Stimulated activated CD8-positive, alpha-beta memory T cell treated with anti-CD3 and anti-CD28 coated beads, Interleukin-12 subunit alpha, Interleukin-12 subunit beta, amount 100 ng/mL, for 4 hours (primary cell): ENCODE measurements at places on chromosomes 16 and 17.

DNA sequence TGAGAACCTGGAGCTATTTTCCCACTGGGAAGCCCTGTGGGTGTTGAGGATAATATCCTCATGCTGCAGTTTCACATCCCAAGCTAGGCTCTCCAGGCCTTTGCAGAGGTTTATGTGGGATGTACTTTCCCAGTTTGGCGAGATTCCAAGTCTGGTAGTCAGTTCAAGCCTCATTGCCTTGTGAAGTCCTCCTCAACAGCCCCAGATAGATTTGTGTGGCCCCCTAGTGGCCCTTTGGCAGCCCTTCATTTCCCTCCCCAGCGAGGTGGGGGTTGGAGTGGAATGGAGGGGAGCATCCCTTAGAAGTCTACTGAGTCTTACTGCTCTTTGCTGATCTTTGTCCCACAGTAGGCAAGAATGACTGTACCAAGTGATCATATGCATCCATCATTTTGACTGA, 137.9 kb downstream of the CDH11 start:
- no peak for DNase-seq

DNA sequence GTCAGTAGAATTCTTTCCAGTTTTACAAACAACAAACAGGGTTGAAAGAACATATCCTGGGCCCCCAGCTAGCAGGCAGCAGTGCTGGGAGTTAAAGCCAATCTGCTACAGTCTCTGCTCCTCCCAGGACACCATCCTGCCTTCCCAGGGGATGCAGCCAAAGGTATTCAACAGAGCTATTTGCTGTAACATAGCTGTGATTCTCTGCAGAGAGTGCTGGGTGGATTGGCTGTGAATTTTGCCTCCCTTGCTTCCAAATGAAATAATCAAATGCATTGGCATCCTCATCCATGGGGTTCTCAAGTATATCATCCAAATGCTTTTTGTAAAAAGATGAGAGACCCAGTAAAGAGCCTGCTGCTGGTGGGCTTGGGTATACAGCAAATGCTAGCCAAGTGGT, 124.3 kb downstream of the NPIPB5 start:
- no peak for DNase-seq

DNA sequence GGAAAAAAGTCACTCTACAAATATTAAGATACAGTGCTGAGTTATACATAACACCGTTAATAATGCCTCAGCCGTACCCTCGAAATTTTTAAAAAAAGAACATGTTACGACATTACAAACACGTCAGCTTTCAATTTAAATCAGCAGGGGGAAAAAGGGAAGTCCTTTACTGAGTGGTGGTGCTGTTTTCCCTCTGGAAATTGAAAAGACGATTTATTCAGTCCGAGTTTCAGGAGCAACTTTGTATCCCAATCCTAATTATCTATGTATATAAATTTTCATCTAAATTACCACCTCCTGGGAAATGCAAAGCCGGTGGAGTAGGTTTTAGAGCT, 1.3 kb downstream of the NETO2 start:
- no peak for DNase-seq

DNA sequence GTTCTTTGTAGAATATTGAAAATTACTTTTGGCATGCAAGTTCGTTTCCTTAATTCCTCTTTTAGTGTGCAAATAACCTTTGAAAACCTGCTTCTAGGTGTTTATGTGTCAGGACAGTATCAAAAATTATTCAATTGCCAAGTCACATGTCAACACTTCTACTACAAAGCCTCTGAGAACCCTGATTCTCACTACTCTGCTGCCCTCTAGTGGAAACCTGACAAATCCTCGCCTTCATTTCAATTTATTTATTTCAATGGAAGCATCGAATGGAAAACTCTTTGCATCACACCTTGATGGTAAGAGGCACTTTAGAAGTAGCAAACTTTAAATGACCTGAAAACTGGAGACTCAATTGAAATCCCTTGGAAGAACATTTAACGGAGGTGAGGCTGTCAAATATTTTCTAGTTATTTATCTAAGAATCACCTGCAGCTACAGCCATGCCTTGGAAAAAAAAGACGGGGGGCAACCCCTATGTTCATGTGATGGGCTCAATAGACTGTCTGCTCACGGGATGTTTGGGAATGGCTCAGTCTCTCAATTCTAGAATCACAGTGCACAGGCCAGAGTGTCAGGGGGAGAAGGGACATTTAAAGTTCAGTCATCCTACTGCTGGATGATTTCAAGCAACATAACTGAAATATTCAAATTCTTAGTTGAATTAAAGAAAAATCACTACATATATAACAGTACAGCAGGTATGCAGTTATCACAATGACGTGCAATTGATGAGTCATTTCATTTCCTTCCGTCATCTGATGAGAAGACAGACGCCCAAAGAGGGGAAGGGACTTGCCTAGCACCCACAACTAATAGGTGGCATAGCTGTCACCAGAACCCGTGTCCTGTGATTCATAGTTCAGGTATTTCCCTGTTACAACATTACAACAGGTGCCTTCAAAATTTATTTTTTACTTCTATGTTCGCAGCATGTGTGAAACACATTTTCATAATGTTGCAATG, 563.9 kb downstream of the TOX3 start:
- DNase-seq: no peak

DNA sequence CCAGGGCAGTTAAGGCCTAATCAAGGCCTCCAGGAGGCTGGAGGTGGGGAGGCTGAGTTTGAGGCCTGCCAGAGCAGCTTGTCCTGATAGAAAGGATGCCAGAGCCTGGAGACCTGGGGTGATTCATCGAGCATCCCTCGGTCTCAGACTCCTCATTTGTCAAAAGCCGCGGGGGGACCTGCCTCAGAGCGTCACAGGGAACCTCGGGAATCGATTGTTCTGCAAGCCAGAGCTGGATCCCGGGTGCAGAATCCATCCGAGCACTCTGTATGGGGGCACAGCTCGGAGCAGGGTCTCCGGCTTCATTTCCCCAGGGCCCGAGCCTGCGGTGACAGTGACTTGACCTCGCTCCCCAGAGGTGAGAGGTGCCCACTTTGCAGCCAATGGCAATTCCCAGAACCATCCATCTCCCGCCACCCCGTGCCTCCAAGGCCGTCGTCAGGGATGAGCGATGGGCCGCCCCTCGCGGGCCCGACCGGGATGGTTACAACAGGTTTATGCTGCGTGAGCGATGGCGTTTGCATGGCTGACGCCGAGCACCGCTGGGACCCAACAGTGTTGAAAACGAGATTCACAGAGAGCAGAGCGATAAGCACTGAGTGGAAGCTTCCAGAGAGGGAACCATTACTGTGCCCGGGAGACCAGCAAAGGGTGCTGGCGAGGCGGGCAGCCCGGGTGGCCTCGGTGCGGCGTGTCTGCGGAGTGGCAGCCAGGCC, 117.1 kb upstream of the GSE1 start:
- DNase-seq: no peak

- no peak for DNase-seq
These were observed 6.2 kb downstream of the MAP3K14 start for GRCh38 chr17:45310380-45311324.

- peak; percentile 99 for DNase-seq
These were observed at the start of gene ZC3H18 for GRCh38 chr16:88569985-88570690. ZC3H18 (plus strand) TSS chr16:88570403; CDS start chr16:88577124, 6,721 bp downstream.

DNA sequence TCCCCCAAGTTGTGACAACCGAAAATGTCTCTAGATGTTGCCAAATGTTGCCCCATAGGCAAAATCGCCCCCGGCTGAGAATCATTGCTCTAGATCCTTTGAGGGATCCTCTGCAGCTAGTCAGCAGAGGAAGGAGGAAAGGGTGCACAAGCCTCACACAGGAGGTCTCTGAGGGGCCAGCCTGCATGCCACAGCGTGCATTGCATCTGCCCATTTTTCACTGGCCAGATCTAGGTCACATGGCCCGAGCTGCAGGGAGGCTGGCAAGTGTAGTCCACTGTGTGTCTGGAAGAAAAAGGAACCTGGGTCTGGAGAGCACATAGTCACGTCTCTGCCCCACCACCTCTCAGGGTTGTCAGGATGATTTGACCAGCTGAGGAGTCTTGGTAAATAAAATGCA, 138.2 kb downstream of the CCT6B start:
- no peak for DNase-seq

DNA sequence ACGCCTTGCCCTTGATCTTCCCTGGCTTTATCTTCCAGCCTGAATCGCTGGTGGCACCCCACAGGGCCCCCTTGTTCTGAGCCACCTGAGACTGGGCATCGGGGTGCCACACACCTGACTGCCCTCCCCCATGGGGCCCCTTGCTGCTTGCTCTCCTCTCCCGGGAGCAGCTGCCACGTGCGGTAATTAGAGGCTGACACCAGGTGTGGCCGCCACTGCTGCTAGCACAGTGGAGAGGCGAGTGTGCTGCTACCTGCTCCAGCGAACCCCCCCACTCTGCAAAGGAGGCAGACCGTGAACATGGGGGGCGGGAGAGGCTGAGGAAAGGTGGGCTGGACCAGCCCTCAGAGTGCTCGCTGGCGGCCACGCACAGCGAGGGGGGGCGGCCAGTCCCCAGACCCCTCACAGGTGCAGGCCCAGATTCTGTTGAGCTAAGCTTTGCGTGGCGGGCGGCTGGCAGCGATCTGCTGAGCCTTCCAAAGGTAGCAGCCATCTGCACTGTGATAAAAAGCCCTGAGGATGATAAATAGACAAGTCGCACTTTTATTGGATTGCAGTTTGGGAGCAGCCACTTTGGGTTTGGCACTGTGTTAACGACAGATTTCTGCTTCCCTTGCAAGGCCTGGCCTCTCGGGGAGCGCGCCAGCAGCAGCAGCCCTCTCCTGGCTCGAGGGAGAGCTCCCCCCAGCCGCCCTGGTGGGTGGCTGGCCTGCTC, 167.9 kb upstream of the GSE1 start:
- DNase-seq: no peak

- DNase-seq: no peak
These were observed 243.2 kb upstream of the CIBAR2 start for GRCh38 chr16:85355515-85355837.

DNA sequence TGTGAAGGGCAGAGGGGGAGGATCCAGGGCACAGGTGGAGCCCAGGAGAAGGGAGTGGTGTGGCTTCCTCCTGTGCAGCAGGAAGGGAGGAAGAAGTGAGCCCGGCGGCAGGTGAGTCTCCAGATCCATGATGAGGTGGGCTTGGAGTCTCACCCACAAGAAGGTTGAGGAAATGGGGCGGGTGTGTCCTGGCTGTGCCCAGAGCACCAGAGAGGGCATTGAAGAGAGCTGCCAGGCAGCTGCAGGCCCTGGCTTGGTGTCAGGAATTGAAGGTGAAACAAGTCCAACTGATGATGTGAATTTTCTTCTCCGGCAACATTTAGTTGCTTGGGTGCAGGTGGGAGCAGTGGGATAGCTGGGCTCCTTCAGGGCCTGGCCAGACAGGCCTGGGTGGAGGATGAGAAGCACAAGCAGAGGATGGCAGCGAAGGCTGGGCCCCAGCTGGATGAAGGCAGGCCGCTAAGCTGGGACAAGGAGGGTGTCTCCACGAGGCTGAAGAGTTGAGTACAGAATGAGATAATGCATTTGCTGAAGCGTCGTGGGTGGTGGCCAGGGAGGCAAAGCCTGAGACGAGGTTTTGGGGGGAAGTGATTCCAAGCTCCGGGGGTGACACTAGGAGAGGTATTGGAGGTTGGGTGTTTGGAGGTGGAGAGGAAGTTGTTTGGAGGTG, 18.3 kb downstream of the NT5M start:
- no peak for DNase-seq

GRCh38 chr17:18185391-18185790, 1.8 kb downstream of the ALKBH5 start:
- DNase-seq: no peak

- DNase-seq: no peak
These were observed 3.7 kb upstream of the ZDHHC1 start for GRCh38 chr16:67419931-67420330.

DNA sequence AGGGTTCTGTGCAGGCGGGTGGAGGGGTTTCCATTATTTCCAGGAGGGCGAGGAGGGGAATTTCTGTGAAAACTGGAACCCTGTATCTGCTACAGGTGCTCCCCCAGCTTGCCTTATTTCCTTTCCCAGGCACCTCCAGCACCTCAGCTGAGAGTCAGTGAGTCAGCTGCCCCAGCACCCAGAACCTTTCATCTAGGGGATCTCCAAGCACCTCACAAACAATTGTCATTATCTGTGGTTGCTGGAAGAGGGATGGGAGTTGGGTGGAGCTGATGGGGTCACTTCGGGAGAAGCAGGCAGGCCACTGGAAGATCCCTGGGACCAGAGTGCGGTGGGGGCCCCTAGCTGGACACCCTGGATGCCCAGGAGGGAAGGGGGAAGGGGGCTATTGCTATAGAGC, 10.0 kb upstream of the CLUH start:
- no peak for DNase-seq

DNA sequence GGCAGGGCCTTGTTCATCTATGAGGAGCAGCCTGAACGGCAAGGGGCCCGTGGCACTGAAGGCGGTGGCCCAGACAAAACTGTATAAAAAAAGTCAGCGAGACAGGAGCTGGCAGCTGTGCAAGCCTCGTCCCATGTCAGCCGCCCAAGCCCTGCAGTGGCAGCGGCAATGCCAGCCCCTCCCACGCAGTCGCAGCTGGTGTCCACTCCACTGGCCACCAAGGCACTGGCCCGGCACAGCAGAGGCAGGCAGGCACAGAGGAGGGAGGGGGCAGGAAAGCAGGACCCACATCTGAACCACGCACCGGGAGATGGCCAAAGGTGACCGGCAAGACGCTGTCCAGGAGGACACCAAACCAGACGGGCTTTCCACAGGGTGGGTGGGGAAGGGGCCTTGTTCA, 15.9 kb upstream of the C16orf95 start:
- no peak for DNase-seq

GRCh38 chr17:82232876-82233785, 4.3 kb downstream of the SLC16A3 start:
- DNase-seq: no peak

- no peak for DNase-seq
These were observed 58.2 kb downstream of the RMI2 start for GRCh38 chr16:11403534-11403795.

- no peak for DNase-seq
These were observed 18.7 kb downstream of the ITGAL start for GRCh38 chr16:30491229-30491628.

DNA sequence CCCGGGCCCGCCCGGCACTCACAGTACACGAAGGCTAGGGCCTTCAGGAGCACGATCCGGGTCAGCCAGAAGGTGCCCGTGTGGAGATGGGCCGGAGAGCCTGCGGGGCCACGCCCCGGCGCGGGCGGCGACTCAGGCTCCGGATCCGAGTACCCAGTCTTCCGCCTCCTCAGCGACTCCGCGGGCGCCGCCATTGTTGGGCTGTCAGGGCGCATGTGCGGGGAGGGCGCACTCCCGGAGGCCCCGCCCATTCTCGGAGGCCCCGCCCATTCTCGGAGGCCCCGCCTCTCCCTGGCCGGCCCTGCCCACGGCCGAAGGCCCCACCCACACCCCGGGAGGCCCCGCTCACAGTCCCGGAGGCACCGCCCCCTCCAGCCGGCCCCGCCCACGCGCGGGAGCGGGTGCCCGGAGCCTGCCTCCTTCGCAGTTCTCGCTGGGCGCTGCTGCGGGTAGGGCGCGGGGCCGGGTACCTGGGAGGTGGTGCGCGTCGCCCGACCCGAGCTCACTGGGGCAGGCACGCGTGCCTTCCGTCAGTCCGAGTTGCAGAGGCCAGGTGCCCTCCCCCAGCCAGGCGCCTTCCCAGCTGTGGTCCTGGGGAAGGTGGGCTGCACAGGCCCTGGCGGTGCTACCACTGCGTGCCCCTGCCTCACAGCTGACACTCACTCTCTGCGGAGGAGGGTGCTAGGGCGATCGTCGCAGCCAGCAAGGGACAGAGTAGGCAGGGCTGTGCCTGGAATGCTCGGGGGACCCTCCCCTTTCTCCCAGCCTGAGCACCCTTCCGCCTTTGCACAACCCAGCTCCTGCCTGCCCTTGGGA, at the start of gene LMF1:
Gene LMF1, minus strand, starts transcription at position 219 of the 816 bp plus-strand sequence. Its CDS starts 4 bp downstream, at position 215.
- peak; percentile 91 for DNase-seq

- no peak for DNase-seq
These were observed 4.5 kb upstream of the CBX8 start for GRCh38 chr17:79801156-79802038.

- DNase-seq: no peak
These were observed 47.8 kb downstream of the OMG start for GRCh38 chr17:31248986-31249834.
